Kidney epithelial cell (primary cell): ENCODE measurements at places on chromosomes 12 and 14.

DNA sequence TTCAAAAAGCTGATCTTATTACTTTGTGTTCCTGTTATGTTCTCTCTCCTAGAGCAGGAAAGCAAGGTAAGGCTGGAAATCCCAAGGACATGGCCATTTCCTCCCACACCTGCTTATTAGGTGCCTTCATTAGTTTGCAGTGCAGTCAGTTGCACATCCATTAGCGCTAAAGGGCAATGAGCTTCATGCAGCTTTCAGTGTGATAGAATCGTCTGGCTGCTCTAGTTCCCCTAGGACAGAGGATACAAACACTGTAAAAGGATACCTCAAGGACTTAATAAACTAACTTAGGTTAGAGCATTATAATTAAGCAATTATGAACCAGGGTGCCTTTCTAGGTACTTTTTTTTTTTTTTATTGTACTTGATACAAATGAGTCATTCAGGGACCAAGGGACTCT is 21.1 kb downstream of the TMEM117 start:
- no peak for DNase-seq

- no peak for DNase-seq
Measured at GRCh38 chr12:96295532-96296160, 101.5 kb downstream of the ELK3 start.

- no peak for DNase-seq
Measured at GRCh38 chr14:97692084-97692483, 894.9 kb downstream of the VRK1 start.

- no peak for DNase-seq
Measured at GRCh38 chr14:37019488-37019887, 152.9 kb downstream of the SLC25A21 start.

- no peak for DNase-seq
Measured at GRCh38 chr14:50800032-50800431, 30.9 kb downstream of the NIN start.

GRCh38 chr14:37650356-37651037 is 55.1 kb downstream of the TTC6 start:
- DNase-seq = no peak

DNA sequence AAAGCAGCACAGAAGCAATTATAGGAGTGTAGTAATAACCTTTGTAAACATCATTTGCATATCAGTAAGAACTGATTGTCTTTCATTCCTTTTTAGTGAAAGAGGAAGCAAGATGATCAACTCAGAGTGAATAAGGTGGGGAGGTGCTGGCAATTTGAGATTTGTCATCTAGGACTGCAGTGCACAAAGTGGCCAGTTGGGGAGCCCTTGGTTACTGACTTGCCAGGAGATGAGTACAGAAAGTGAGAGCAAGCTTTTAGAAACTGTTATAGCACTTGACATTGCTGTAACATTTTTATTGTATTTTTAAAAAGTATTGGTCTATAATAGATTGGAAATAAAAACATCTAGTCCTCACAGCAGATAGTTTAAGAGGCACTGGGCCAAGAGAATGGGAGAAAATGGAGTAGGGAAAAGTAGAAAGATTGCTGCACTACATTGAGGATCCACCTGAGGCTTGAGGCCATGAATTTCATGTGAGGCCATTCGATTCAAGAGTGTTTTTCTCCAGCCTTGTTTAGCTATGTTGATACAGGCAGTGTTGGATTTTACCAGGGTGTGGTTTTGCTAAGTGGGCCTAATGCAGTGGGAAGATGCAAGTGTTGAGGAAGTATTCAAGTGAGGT is 98.2 kb downstream of the SNAPC1 start:
- no peak for DNase-seq

DNA sequence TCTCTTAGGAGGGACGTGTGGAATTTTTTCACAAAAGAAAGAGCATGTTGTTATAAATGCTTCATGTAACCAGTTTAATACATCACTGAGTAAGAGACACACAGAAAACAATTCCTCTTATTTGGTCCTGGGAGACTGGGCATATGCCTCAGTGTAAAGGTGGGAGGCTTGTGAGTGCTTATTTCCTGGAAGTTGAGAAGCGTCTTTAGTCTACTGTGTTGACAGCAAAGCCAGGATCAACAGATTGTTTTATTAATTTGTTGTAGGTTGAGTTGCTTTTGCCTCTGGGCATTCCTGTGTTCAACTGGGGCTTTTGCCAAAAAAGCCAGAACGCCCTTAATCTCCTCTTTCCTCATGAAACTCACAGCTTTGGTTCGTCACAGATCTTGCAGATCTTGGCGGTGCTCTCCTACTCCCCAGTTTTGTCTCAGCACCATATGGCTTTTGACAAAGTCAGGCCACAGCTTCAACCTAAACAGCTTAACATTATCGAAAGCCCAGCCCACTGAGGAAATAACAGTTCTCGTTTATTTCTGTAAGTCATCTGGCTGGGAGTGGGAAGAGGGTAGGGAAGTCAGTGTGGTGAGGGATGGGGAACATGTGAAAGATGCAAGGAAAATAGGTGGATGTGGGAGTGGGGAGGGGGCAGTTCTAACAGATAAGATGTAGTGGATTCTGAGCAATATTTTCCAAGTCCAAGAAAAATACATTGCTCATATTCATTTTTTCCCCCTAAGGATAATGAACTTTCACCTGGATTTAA is 227.2 kb downstream of the DACT1 start:
- DNase-seq = peak; percentile 70

GRCh38 chr14:92400579-92401444 is 77.8 kb downstream of the SLC24A4 start:
- no peak for DNase-seq

- no peak for DNase-seq
Measured at GRCh38 chr14:104054222-104054905, 31.1 kb upstream of the ASPG start.

- no peak for DNase-seq
Measured at GRCh38 chr12:104727726-104728465, 230.2 kb downstream of the SLC41A2 start.

- no peak for DNase-seq
Measured at GRCh38 chr12:33423706-33424105, 15.9 kb downstream of the SYT10 start.

GRCh38 chr14:96380735-96381134 is 11.2 kb upstream of the AK7 start:
- no peak for DNase-seq

- no peak for DNase-seq
Measured at GRCh38 chr12:117002051-117002817, 91.5 kb downstream of the FBXW8 start.

GRCh38 chr12:12018454-12018853 is 52.3 kb upstream of the BCL2L14 start:
- DNase-seq = no peak

DNA sequence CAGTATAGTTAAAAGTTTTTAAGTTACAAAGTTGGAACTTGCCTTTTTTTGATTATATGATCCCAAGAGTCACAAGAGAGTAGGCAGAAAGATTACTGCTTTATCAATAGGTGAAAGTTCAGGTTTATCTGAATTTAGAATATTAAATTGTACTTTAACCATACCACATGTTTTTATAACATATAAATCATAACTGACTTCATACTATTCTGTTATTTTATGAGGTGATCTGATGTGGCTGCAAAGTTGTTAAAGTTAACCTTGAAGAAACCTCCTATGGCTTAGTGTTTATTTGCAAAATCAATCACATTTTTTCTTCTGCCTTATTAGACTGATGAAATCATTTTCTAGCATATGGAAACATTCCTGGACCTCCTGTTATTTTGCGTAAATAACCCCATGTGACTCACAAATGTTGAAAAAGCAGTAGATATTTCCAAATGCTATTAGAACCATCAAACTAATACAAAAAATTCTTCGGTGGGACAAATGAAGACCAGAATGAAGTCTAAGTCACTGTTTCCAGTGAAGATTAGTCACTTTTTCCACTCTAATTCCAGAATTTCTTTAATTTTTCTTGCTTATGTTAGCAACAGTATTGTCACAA is 132.1 kb downstream of the RAD51B start:
- DNase-seq = no peak

DNA sequence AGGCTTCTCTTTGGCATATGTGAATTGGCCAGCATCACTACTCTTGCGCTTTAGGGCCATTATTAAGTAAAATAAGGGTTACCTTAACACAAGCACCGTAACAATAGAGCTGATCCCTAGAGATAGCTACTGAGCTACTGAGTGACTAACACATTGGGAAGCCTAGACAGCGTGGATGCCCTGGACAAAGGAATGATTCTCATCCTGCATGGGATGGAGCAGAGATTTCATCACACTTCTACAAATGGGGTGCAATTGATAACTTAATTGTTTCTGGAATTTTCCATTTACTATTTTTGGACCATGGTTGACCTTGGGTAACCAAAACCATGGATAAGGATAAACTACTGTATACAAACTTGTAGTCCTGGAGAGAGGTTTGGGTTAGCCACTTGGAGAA is 57.1 kb downstream of the FBXO34 start:
- no peak for DNase-seq

DNA sequence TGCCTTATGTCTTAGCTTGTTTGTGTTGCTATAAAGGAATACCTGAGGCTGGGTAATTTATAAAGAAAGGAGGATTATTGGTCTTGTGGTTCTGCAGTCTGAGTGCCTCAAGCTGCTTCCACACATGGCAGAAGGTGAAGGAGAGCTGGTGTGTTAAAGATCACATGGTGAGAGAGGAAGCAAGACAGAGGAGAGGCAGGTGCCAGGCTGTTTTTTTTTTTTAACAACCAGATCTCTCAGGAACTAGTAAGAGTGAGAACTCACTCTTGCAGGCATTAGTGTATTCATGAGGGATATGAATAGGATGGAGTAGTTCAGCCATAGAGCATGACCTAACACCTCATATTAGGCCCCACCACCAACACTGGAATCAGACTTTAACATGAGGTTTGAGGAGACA is 123.4 kb downstream of the CMAS start:
- no peak for DNase-seq
